ENCODE measurements at places on chromosomes 12 and 14.
A peak's percentile ranks its signal among the peaks of the same experiment; 100 is the strongest.

DNA sequence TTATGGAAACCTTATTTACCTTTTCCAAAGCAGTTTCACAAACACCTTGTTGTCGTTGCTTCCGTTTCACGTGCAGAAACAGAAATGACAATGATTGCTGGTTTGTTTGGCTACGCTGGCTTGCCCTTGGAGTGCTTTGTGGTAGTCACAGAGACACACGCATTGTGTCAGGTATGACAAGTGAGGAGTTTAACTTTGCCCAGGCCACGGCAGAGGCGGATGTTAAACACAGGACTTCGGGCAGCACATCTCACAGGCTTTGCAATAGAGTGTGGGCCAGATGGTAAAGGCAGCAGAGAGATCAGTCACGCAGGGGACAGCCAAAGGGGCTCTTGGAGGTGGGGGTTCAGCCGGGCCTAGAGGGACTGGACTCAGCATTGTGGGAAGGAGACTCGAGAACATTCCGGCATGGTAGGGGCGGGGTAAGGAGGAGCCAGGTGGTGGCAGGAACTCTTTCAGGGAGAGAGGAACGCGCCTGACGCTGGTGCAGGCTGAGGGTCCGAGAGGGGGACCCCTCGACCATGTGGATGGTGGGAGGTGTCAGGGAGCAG lies 59.8 kb upstream of the KCNA1 start:
- DNase-seq: no peak

GRCh38 chr12:128783129-128783574 lies 40.6 kb downstream of the SLC15A4 start:
- peak; percentile 34 for DNase-seq

DNA sequence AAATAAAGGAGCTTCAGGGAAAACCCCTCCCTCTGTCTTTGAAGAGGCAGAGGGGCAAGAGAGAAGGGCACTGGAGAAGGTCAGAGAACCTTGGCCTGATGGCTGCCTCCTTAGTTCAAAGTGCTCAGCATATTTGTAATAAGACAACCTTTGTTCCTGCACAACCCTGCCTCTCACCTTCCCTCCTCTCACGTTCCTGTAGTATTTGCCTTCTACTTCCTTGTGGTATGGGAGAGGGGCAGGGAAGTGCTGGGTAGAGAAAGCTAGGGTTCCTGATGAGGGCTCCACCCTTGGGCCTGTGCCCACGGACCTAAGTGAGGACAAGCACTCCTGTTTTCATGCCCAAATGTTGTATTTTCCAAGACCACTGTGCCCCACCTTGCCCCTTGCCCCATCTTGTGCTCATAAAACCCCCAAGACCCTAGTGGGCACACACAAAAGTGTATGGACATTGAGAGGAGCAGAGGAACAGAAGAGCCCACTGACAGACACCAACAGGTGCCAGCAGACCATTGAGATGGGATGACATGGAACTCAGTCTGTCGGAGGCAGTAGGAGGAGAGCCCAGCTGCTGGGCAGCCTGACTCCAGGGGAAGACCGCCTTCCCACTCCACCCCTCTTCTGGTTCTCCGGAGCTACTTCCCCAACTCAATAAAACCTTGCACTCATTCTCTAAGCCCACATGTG lies 261.5 kb upstream of the CCDC196 start:
- DNase-seq: no peak

- no peak for DNase-seq
Measured at GRCh38 chr12:4763549-4763948, 43.3 kb downstream of the GALNT8 start.

GRCh38 chr14:26525085-26525484 lies 72.7 kb downstream of the NOVA1 start:
- DNase-seq: no peak

DNA sequence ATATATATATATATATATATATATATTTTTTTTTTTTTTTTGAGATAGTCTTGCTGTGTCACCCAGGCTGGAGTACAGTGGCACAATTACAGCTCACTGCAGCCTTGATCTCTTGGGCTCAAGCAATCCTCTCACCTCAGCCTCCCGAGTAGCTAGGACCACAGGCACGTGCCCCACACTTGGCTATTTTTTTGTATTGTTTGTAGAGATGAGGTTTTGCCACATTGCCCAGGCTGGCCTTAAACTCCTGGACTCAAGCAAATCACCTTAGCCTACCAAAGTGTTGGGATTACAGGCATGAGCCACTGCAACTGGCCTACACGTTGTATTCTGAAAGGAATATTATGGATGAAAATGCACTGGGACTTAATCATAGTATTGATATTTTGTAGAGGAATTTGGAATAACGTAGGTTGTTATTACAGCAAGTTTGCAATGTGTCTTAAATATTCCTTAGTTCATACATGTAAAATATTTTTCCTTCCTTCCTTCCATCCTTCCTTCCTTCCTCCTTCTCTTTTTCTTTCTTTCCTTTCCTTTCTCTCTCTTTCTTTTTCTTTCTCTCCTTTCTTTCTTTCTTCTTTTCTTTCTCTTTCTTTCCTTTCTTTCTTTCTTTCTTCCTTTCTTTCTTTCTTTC lies 862 bp downstream of the KLRB1 start:
- no peak for DNase-seq

DNA sequence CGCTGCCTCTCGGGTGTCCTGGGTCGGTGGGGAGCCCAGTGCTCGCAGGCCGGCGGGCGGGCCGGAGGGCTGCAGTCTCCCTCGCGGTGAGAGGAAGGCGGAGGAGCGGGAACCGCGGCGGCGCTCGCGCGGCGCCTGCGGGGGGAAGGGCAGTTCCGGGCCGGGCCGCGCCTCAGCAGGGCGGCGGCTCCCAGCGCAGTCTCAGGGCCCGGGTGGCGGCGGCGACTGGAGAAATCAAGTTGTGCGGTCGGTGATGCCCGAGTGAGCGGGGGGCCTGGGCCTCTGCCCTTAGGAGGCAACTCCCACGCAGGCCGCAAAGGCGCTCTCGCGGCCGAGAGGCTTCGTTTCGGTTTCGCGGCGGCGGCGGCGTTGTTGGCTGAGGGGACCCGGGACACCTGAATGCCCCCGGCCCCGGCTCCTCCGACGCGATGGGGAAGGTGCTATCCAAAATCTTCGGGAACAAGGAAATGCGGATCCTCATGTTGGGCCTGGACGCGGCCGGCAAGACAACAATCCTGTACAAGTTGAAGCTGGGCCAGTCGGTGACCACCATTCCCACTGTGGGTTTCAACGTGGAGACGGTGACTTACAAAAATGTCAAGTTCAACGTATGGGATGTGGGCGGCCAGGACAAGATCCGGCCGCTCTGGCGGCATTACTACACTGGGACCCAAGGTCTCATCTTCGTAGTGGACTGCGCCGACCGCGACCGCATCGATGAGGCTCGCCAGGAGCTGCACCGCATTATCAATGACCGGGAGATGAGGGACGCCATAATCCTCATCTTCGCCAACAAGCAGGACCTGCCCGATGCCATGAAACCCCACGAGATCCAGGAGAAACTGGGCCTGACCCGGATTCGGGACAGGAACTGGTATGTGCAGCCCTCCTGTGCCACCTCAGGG lies 679 bp downstream of the ARF6 start:
- peak; percentile 74 for DNase-seq

DNA sequence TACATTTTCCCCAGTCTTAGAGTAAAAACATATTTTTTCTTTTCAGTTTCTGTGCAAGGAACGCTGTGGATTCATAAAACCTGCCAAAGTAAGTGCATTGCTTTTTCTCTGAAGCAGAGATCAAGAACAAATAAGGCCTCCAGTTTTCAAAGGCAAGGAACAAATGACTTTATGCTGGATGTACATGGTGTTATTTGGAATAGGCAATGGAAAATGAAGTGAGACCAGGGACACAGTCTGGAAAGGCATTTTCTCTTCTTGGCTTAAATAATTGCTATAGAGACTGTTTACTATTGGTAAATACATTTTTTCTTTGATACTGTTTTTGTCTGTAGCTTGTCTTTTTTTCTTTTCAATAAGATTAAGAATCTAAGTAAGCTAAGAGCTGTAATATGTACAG lies 725.9 kb upstream of the MDGA2 start:
- DNase-seq: no peak

GRCh38 chr14:95956601-95957460 lies 80.2 kb downstream of the TUNAR start:
- no peak for DNase-seq

- no peak for DNase-seq
Measured at GRCh38 chr14:79167957-79168356, 997.8 kb downstream of the NRXN3 start.

All from CD4-positive, alpha-beta T cell treated with Interleukin-4 for 4 hours (primary cell).